Right cardiac atrium (tissue), 5 donors: ENCODE measurements at places on chromosomes 6 and 20. TPM values are rescaled to one million over a fixed set of nuclear protein-coding genes. Genes with fewer than 3 reads are reported as not detected.

The CDH4 gene
- 0.39 TPM for total RNA-seq

The LINC00237 gene
- not detected for total RNA-seq

The FAM209B gene
- total RNA-seq, result not detected

The FKBP5 gene
- 110 TPM for total RNA-seq

The PLEKHG1 gene
- 7.1 TPM for total RNA-seq

The LAMP5 gene
- total RNA-seq, result not detected

The PTK7 gene
- 8.2 TPM for total RNA-seq

The COL9A1 gene
- 4.9 TPM for total RNA-seq
